ENCODE measurements at places on chromosomes 3 and 15. TPM values are rescaled to one million over a fixed set of nuclear protein-coding genes. Genes with fewer than 3 reads are reported as not detected.

FETUB gene
- total RNA-seq = not detected

LINGO1 gene
- 0.99 TPM for total RNA-seq

FAM43A gene
- total RNA-seq = 5.2 TPM

CLRN1 gene
- total RNA-seq = not detected

DNA sequence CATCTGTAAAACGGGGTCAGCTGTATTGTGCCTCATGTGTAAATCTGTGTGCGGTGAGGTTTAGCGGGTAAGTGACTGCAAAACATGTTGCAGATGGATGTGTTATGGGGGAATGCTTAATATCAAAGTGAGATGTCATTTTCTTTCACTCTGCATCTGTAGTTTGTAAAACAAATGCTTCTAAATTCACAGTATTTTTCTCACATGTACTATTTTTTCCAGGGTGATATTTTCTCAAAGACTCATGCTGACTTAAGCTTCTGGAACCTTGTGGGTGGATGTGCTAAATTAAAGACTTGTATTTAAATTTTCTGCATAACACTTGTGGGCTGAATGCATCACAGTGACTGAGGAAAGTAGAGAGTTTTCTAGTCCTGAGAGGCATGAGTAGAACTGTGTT lies 115.2 kb upstream of the TP63 start:
- no peaks in the 10 kb centered on the region for H3K36me3 ChIP-seq
- no peaks in the 10 kb centered on the region for H3K27me3 ChIP-seq
- H3K4me1 ChIP-seq = no peaks in the 10 kb centered on the region
- H3K27ac ChIP-seq = no peak overlapping the region
- no peak for DNase-seq

GRCh38 chr15:64443747-64444621 lies 16.4 kb upstream of the ZNF609 start:
- H3K4me3 ChIP-seq = no peak overlapping the region
- no peak for DNase-seq
- H3K27ac ChIP-seq = peak overlapping the region; percentile 74
- peaks cover 17% of the 10 kb centered on the region for H3K4me1 ChIP-seq
- H3K36me3 ChIP-seq = no peaks in the 10 kb centered on the region
- no peaks in the 10 kb centered on the region for H3K27me3 ChIP-seq

RTP4 gene
- total RNA-seq = 2.0 TPM

GRCh38 chr15:49199666-49200065 lies 29.6 kb downstream of the GALK2 start:
- H3K27ac ChIP-seq = no peak overlapping the region
- DNase-seq = no peak
- H3K4me3 ChIP-seq = no peak overlapping the region
- H3K4me1 ChIP-seq = peaks cover 11% of the 10 kb centered on the region
- H3K27me3 ChIP-seq = no peaks in the 10 kb centered on the region
- peaks cover 6% of the 10 kb centered on the region for H3K36me3 ChIP-seq

- no peak overlapping the region for H3K27ac ChIP-seq
- H3K4me3 ChIP-seq = no peak overlapping the region
- H3K4me1 ChIP-seq = peaks cover 22% of the 10 kb centered on the region
- peak; percentile 52 for DNase-seq
Observed at GRCh38 chr15:73691396-73691795, 7.2 kb downstream of the CD276 start.

DNA sequence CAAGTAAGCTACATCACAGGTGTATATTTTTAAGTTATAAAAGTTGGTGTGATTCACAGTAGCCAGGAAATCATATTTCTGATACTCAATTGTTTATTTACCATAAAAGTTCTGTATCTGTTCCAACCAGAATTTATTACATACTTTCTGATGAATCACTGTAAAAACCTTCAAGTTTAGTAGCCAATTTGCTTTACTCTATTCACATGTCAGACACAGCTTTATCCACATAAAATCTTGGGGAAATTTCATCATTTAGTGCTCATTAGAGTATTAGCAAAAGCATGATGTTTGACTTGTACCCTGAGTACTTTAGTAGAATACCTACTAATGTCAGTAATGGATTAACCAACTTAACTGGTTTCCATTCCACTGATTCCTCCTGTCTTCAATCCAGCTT lies 249.8 kb downstream of the POLQ start:
- no peaks in the 10 kb centered on the region for H3K36me3 ChIP-seq
- no peak for DNase-seq
- H3K27me3 ChIP-seq = no peaks in the 10 kb centered on the region
- H3K27ac ChIP-seq = no peak overlapping the region

TMEM207 gene
- not detected for total RNA-seq

GRCh38 chr3:42668793-42669217 lies 15.3 kb downstream of the ZBTB47 start:
- no peaks in the 10 kb centered on the region for H3K36me3 ChIP-seq
- no peak for DNase-seq
- no peak overlapping the region for H3K4me3 ChIP-seq
- H3K27me3 ChIP-seq = no peaks in the 10 kb centered on the region
- H3K27ac ChIP-seq = no peak overlapping the region

- no peak for DNase-seq
- H3K4me1 ChIP-seq = peaks cover 58% of the 10 kb centered on the region
- no peak overlapping the region for H3K4me3 ChIP-seq
Observed at GRCh38 chr3:43288850-43289249, 2.5 kb downstream of the SNRK start.

BRPF1 gene
- 10.9 TPM for total RNA-seq

DGKG gene
- 0.78 TPM for total RNA-seq

DNA sequence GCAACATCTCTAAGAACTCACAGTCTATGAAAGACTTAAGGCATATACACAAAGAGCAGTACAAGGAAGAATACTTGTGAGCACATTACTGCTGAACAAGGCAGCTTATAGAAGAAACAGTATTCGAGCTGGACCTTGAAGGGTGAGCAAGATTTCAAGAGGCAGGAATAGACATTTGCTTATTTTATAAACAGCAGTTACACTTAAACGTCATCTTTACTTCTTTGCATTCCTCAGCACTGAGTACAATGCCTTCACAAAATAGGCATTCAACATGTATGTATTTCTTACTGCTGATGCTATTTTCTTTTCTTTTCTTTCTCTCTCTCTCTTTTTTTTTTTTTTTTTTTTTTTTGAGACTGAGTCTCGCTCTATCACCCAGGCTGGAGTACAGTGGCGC lies 205.8 kb downstream of the ZIC4 start:
- DNase-seq = no peak
- H3K36me3 ChIP-seq = no peaks in the 10 kb centered on the region
- no peak overlapping the region for H3K27ac ChIP-seq
- no peaks in the 10 kb centered on the region for H3K4me1 ChIP-seq

GRCh38 chr3:107425033-107425432 lies 47.8 kb downstream of the CCDC54 start:
- H3K27me3 ChIP-seq = no peaks in the 10 kb centered on the region
- no peaks in the 10 kb centered on the region for H3K36me3 ChIP-seq
- peaks cover 4% of the 10 kb centered on the region for H3K4me1 ChIP-seq
- no peak overlapping the region for H3K4me3 ChIP-seq
- DNase-seq = no peak

- H3K27me3 ChIP-seq = no peaks in the 10 kb centered on the region
- no peaks in the 10 kb centered on the region for H3K4me1 ChIP-seq
- DNase-seq = no peak
- H3K36me3 ChIP-seq = no peaks in the 10 kb centered on the region
- H3K27ac ChIP-seq = no peak overlapping the region
Observed at GRCh38 chr15:43879386-43880355, 52.9 kb downstream of the WDR76 start.

GRCh38 chr3:156382458-156383346 lies 172.2 kb downstream of the SSR3 start:
- no peaks in the 10 kb centered on the region for H3K4me1 ChIP-seq
- no peak overlapping the region for H3K4me3 ChIP-seq
- no peaks in the 10 kb centered on the region for H3K36me3 ChIP-seq
- H3K27me3 ChIP-seq = no peaks in the 10 kb centered on the region

GRCh38 chr3:177421481-177421785 lies 224.2 kb upstream of the TBL1XR1 start:
- no peak overlapping the region for H3K4me3 ChIP-seq
- DNase-seq = no peak
- H3K4me1 ChIP-seq = peaks cover 12% of the 10 kb centered on the region
- no peak overlapping the region for H3K27ac ChIP-seq
- no peaks in the 10 kb centered on the region for H3K27me3 ChIP-seq
- H3K36me3 ChIP-seq = no peaks in the 10 kb centered on the region

DNA sequence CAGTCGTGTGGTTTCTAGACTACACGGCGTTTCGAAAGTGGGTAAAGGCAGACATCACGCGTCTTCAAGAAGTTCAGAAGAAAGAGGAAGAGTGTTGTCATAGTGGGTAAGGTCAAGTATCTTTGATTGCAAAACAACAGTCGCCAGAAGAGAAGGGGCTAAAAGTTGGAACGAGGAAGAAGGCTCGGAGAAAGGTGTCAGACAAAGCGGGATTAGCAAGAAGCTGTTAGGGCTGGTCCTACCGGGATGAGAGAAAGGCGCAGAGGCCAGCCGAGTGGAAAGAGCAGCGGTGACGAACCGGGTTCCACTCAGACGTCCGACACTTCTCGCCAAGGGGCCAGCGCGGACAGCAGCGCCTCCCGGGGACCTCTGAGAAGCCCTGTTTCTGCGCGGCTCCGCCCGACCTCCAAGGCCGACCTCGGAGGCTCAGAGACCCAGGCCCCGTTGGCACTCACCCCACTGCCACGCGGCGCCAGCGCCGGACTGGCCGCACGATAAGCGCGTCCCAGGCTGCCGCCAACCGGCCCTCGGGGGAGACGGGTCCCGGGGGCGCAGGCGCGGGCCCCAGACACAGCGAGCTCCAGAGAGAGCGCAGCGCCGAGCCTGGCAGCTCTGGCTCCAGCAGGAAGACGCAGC lies 436 bp downstream of the ADPGK start:
- H3K4me3 ChIP-seq = peak overlapping the region; percentile 88
- H3K27me3 ChIP-seq = no peaks in the 10 kb centered on the region

GUCA1C gene
- total RNA-seq = 4.4 TPM

DNA sequence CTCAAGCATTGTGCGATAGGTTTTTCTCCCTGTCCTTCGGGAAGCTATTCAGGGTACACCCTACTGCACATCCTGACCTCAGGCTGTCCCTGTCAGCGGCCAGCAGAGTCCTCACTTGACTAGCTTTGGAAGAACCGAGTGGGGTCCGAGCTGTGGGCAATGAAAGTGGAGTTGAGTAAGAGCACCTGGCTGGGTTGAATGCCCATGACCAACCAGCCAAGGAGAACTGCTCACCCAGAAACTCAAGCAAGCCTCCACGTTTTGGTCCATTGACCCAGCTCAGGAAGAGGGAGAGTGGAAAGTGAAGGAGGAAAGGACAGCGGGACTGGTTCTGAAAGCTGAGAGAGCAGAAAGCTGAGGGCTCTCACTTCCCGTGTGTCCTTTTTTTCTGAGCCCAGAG lies 36.0 kb upstream of the HDGFL3 start:
- peaks cover 4% of the 10 kb centered on the region for H3K4me1 ChIP-seq
- H3K4me3 ChIP-seq = no peak overlapping the region
- no peaks in the 10 kb centered on the region for H3K27me3 ChIP-seq
- H3K27ac ChIP-seq = no peak overlapping the region
- H3K36me3 ChIP-seq = no peaks in the 10 kb centered on the region
- no peak for DNase-seq

TWF2 gene
- total RNA-seq = 26.7 TPM

GRCh38 chr15:54364961-54365360 lies 386.7 kb downstream of the UNC13C start:
- H3K4me1 ChIP-seq = no peaks in the 10 kb centered on the region
- H3K4me3 ChIP-seq = no peak overlapping the region
- H3K27me3 ChIP-seq = no peaks in the 10 kb centered on the region
- H3K36me3 ChIP-seq = no peaks in the 10 kb centered on the region
- no peak for DNase-seq

- no peak for DNase-seq
- no peaks in the 10 kb centered on the region for H3K27me3 ChIP-seq
- no peak overlapping the region for H3K27ac ChIP-seq
- no peaks in the 10 kb centered on the region for H3K4me1 ChIP-seq
- H3K36me3 ChIP-seq = no peaks in the 10 kb centered on the region
- H3K4me3 ChIP-seq = no peak overlapping the region
Observed at GRCh38 chr3:29949940-29950616, 656.3 kb upstream of the TGFBR2 start.

MAGEF1 gene
- total RNA-seq = 21.8 TPM

- no peak for DNase-seq
- H3K27ac ChIP-seq = no peak overlapping the region
- H3K4me3 ChIP-seq = no peak overlapping the region
- no peaks in the 10 kb centered on the region for H3K4me1 ChIP-seq
- no peaks in the 10 kb centered on the region for H3K27me3 ChIP-seq
- H3K36me3 ChIP-seq = no peaks in the 10 kb centered on the region
Observed at GRCh38 chr15:88564741-88565140, 18.3 kb upstream of the DET1 start.

DNA sequence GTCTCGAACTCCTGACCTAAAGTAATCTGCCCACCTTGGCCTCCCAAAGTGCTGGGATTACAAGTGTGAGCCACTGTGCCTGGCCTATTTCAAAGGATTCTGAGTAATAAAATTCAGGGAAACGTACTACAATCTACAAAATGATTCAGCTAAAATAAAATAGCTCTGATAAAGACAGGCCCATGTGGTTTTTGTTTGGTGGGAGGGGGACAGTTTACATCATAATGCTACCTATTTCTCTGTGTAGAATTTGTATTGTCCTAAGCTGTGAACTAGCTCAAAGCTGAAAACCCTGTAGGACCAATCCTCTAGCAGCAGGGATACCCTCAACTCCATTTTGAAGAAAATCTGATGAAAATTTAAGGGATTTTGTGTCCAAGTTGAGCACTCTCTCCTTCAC lies 25.8 kb downstream of the CDV3 start:
- no peak overlapping the region for H3K4me3 ChIP-seq
- H3K36me3 ChIP-seq = no peaks in the 10 kb centered on the region
- no peak for DNase-seq
- no peak overlapping the region for H3K27ac ChIP-seq
- H3K4me1 ChIP-seq = no peaks in the 10 kb centered on the region

DNA sequence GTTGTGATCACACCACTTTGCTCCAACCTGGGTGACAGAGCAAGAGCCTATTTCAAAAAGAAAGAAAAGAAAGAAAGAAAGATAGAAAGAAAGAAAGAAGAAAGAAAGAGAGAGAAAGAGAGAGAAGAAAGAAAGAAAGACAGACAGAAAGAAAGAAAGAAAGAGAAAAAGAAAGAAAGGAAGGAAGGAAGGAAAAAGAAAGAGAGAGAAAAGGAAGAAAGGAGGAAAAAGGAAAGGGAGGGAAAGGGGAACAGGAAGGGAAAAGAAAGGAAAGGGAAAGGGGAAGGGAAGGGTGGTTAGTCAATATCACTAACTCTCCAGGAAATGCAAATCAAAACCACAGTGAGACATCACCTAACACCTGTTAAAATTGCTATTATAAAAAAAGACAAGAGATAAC lies 18.2 kb downstream of the OR5K4 start:
- H3K36me3 ChIP-seq = no peaks in the 10 kb centered on the region
- H3K4me3 ChIP-seq = no peak overlapping the region
- H3K27me3 ChIP-seq = no peaks in the 10 kb centered on the region
- no peaks in the 10 kb centered on the region for H3K4me1 ChIP-seq

DNA sequence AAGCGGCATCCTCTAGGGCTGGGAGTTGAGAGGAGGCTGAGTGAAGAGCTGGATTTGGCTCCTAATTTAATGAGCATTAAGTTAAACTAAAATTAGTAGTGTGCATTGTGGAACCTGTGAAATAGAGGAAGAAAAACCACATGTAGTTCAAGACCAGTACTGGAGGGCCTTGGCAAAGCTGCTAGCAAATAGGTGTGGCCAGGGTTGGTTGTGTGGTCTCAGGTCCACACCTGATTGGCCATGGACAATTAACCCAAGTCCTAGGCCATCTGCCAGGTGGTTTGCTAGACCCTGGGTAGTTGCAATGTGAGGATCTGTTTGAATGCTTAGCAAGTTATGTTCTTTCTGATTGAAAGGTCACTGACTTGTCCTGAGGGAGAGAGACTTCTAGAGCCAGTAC lies 275.5 kb downstream of the PDCD6IP start:
- H3K4me1 ChIP-seq = no peaks in the 10 kb centered on the region
- H3K36me3 ChIP-seq = no peaks in the 10 kb centered on the region
- no peak overlapping the region for H3K4me3 ChIP-seq
- no peaks in the 10 kb centered on the region for H3K27me3 ChIP-seq

Data from body of pancreas (tissue), 4 donors.